HCEC 1CT (cell line): ENCODE measurements at places on chromosomes 1 and 21.

- no peak for DNase-seq
Measured at GRCh38 chr1:119794876-119795240, 16.4 kb downstream of the REG4 start.

DNA sequence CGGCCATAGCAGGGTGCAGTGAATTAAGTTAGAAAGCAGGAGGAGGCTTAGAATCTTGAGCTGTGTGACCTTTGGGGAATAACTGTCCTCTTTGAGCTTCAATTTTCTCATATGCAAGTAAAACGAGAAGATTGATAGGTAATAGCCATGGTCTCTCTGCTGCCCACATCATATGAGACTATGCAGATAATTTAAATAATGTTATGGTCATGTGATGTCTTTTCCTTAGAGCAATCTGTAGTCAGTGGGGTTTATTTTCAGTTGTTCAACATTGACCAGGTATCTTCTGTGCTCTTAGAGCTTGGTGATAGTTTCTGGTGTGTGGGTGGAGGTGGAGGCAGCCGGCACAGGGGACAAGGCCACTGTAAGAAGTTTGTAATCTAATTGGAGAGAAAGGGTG is 537.1 kb downstream of the KIF26B start:
- no peak for DNase-seq

DNA sequence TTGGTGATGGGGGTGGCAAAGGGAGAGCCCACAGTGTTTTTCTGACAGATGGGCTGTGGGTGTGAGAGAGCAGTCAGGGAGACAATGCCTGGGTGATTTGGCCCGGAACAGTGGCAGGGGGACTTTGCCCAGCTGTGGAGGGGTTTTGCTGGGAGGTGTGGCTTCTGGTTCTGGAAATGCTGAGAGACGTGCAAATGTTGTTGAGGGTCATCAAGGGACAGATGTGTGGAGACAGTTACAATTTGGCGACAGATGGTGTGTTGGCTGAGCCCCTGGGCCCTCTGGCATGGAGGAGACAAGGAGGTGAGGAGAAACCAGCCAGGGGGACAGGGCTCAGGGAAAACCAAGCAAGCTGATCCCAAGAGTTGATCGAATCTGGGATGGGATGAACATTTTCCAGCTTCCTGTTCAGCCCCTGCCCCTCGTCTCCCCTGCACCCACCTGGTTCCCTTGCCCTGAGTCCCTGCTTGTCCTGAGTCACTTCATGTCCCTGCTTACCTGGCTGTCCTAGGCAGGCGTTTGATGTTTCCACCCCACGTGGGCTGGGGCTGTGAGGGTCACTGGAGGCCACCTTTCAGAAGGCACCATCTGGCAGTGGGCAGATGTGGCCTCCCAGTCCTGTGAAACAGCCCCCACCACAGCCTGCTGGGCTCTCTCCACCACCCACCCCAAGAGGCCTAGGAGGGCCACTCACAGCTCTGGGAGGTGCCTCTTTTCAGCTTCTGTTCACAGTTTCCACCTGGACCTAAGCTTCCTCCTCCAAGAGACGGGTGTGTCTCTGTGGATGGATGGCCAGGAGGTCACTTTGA is 15.8 kb upstream of the ZNF678 start:
- DNase-seq: no peak

DNA sequence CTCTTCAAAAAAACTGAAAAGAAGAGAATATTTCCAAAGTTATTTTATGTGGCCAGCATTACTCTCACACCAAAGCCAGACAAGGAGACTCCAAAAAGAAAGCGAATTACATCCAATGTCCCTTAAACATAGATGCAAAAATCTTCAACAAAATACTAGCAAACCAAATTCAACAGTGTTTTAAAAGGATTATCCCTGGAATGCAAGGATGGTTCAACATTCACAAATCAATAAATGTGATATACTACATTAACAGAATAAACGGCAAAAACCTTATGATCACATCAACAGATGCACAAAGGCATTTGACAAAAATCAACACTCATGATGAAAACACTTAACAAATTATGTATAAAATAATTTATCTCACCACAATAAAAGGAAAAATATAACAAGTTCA is 207.8 kb downstream of the DENND1B start:
- DNase-seq: no peak

DNA sequence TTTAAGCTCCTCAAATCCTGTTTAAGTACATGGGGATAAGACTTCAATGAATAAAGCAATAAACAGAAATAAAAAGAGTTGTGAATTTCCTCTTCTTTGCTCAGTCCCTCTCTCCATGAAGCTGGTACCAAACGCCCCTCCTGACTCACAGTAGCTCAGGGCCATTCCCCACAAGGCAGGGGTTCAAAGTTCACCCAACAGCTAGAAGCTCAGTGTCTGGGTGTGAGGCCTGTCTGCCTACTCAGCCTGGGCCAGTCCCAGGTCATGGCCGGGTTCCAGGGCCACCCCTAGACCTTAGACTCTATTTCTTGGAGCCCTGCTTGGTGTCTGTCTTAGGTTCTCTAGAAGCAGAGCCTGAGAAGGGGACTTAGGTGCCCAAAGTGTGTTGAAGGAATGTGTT is 251.5 kb downstream of the GRIK3 start:
- DNase-seq: no peak

GRCh38 chr1:112493351-112493750 is 15.4 kb upstream of the WNT2B start:
- DNase-seq: no peak
